B cell (primary cell): ENCODE measurements at places on chromosomes 3 and 15.

- DNase-seq, result no peak
These were observed 26.1 kb downstream of the MGLL start for GRCh38 chr3:127796045-127796830.

DNA sequence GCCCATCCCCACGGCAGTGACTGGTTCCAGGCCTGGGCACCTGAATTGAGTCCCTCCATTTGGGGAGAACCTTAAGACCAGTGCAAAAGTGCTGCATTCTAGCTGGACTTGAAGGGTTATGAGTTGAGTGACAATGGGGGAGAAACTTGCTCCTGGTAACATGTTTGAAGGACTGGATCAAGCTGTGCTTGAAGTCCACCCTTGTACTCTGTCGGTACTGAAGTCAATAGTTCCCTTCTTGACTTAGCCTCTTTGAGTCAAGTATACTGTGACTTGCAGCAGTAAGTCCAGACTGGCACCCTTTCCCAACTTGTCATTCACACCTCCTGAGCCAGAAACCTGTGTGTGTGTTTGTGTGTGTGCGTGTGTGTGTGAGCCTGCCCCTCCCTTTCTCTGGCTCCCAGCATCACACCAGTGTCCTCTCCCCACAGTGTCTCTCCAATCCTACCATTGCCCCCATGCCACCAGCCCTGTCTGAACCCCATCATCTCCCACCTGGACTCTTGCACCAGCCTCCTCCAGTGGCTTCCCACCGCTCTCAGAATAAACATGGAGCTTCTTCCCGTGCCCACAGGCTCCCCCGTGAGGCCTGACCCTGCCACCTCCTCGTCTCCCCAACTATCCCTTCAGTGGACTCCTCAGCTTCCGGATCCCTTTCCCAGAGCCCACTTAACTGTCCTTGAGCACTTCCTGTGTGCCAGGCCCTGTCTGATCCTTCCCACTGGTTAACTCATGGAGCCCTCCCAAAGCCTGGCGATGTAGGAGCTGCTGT lies 10.2 kb upstream of the FBLN2 start:
- DNase-seq, result no peak

- no peak for DNase-seq
These were observed 65.6 kb downstream of the GLCE start for GRCh38 chr15:69226023-69226355.

GRCh38 chr3:143188881-143189280 lies 69.3 kb downstream of the CHST2 start:
- no peak for DNase-seq

DNA sequence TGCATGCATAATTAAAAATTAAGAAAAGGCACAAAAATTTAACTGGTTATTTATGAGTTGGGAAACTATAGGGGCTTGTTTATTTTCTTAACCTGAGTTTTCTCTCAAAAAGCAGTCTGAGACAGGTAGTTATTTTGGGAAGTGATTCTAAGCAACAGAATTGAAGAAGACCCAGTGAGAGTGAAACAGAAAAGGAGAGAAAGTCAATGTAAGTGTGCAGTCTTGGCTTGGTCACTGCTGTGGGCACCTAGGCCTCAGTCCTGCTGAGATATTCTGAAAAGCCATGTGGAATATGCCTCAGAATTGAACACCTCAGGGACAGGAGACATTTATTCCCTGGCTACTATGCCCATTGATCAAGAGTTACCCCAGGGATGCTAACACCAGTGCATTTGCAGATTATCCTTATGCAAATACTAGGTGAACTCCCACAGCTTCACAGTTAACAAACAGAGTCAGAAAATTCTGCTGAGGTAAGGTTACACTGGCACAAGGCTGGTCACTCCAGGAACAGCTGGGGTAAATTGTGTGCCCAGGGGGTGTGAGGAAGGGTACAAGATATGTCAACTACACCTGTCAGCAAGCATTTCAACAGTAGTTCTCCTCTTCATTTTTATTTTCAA lies 222.7 kb downstream of the EFHB start:
- no peak for DNase-seq

DNA sequence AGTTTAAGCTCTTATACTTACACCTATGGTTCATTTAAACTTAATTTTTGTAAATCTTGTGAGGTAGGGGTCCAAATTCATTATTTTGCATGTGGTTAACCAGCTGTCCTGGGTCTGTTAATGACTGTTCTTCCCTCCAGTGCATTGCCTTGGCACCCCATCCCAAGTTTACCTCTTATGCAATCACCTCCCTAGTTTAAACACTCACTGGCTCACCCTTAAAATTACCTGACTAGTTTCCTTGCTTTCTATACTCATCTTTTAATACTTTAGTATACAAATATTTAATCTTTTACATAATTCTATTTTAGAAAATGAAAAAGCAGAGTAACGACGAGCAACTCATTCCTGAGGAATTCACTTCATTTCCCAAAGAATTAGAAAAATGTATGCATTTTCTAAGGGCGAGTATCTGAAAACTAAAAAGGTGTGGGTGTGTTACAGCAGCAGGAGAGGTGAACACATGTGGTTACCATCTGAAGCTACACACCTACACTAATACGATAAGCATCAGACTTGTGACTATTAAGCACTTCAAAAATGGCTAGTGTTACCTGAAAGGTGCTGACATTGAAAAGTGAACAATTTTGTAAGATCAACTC lies 33.7 kb downstream of the TJP1 start:
- DNase-seq, result no peak

DNA sequence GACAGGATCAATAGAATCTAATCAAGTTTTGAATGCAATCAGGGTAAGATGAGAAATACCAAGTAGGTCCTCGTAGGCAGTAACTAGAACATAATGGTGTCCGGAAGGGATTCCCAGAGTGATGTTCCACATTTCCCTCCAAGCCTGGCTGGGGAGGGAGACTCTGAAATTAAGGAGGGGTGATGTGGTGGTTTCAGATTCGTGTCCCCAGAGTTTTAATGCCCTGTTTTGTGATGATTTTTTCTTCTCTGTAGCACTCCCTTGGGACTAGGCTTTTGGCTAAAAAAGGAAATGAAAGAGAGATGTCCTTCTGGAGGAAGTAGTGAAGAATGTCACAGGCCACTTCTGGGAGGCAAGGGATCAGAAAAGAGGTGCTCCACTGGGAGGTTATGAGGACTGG lies 108.3 kb upstream of the CACNA2D3 start:
- no peak for DNase-seq

- no peak for DNase-seq
These were observed 81.0 kb downstream of the CLDN11 start for GRCh38 chr3:170499562-170500156.

DNA sequence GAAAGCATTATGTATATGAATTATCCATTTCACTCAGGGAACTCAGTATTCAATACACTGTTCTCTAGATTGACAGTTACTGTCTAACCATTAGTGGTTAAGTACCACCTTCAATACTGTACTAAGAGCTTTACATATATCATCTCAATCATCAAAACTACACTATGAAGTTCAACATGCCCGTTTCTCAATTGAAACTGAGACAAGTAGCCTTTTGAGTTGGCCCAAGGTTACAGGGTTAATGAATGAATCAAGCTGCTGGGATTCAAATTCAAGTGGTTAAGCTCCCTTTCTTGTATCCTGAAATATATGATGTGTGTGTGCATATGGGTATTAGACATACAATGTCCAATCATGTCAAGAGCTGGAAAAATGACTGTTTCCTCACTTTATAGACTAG lies 5.8 kb downstream of the TASOR start:
- no peak for DNase-seq
